ENCODE measurements at places on chromosomes 12 and 14.

GRCh38 chr14:105418269-105419194, 1.1 kb upstream of the MTA1 start:
- DNase-seq: no peak

- no peak for DNase-seq
Measured at GRCh38 chr12:7131502-7131866, 1.3 kb downstream of the CLSTN3 start.

- no peak for DNase-seq
Measured at GRCh38 chr12:127078577-127079350, 1188.2 kb upstream of the TMEM132C start.

GRCh38 chr12:130860311-130860710, 11.6 kb upstream of the RAN start:
- DNase-seq: no peak

DNA sequence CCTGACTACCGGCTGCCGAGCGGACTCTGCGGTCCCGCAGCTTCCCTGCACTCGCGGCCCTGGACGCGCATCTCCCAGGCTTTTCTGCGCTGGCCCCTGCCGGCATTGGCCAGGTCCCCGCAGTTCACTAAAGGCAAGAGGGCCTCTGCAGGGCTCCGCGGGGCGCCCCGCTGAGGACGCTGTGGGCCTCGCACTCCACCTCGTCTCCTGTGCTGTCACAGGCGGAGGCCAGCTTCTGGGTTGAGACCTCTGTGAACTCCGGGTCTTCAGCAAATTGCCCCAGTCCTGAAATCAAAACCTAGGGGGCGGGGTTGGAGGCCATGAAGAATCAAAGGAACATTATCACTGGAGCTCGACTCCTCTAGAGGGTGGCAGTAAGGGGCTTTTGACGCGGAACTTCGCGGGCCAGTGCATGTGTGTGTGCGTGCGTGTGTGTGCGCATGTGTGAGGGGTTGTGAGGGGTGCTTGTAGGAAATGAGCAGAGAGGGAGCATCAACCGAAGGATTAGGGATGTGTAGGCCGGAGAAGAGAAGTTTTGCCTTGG, 68.5 kb upstream of the CAPRIN2 start:
- no peak for DNase-seq

DNA sequence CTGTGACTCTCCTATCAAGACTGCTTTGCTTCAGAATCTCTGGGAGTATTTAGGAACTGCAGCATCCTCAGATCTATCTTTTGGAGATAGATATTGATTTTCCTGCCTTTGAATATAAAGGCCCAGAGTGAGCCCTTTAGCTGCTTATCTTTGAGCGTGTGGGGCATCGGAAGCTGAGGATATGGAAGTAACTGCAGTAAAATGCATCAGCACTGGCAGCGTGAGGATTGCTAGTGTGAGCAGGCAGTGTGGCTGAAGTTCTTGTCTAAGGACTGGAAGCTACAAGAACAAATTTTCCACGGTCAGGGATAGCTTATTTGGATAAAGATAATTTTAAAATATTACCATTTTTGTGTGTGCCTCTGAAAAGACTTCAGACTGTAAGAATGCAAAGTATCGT, 474.7 kb downstream of the NPAS3 start:
- no peak for DNase-seq

GRCh38 chr12:23561364-23562345, 387.8 kb downstream of the SOX5 start:
- DNase-seq: no peak
